CD8-positive, alpha-beta T cell (primary cell): ENCODE measurements at places on chromosomes 7 and 10.

DNA sequence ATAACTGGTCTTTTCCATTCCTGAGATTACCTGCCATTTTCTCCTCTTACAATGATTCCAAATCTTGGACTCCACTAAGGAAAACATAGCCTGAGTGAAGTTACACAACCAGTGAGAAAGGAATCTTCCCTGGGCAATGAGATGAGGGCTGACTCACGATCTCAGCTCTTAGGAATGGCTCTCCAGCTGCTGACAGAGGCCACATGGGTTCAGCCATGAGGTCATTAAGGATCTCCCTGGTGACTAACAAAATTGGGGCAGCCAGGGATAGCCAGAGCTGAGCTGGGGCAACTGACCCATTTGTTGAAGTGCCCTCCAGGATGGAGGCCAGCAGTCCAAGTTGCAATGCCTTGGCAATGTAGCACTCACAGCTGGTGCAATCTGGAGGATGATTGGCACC, 78.7 kb upstream of the MKLN1 start:
- DNase-seq: no peak

- no peak for DNase-seq
Measured at GRCh38 chr10:4212111-4212630, 427.2 kb upstream of the KLF6 start.

GRCh38 chr7:1466524-1467271, 7.4 kb upstream of the MICALL2 start:
- DNase-seq: no peak

- DNase-seq: peak; percentile 1
Measured at GRCh38 chr7:96495751-96496216, 173.9 kb upstream of the SLC25A13 start.

DNA sequence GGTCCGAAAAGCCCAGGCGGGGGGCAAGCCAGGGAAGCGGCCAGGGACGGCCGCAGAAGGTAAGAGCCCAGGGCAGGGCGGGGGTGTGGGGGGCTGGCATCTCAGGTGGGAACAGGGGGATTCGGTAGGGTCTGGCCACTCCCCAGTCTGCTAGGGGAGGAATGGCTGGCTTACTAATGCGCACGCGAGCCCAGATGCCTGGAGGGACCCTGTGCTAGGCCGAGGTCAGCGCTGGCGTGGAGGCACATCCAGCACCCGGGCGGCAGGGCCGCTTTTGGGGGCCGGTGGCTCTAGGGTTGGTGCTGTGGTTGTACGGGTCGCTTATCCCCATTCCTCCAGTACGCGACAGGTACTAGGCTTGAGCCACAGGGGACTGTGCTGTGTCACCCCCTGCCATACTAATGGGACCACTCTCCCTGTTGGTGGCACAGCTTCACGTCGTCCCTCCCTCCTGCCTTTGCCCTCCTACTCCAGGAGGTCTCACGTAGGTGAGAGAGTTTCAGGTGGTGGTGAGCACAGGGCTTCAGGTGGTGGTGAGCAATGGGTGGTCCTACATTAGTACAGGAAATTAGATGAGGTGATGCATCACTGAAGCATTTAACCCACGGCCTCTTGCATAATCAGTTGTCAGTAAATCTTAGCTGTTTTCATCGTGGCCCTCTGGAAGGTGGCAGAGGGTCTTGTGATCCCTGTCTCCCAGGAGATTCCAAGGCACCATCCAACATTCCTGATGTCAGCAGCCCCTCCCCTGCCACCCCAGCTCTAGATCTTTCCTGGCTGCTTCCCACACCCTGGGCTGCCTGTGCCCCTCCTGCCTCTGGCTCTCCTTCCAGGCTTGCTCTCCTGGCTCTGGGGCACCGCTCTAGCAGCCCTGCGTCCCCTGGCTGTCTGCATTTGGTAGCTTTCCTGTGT, 971 bp downstream of the AEBP1 start:
- peak; percentile 28 for DNase-seq

DNA sequence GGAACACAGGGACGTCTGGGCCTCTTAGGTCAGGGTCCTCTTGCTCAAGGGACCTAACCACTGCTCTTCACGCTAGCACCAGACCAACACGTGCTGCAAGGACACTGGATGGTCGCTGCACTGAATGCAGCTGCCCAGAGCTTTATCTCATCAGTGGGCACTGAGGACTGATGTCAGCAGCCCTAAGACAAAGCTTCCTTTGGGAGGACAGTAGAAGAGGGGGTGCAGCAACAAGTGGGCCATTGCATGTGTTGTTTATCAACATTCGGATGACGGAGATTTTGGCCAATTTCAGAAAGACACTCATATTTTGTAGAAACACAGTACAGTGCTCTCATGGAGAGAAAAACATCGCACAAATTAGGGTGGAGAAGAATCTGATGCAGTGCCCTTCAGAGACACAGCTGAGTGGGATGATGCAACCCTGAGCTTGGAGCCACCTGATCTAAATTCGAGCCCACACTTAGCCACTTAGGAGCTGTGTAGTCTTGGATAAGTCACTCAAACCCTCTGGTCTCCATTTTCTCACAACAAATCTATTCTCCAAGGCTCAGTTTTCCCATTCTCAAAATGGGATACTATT, 1.7 kb downstream of the OPALIN start:
- DNase-seq: no peak

DNA sequence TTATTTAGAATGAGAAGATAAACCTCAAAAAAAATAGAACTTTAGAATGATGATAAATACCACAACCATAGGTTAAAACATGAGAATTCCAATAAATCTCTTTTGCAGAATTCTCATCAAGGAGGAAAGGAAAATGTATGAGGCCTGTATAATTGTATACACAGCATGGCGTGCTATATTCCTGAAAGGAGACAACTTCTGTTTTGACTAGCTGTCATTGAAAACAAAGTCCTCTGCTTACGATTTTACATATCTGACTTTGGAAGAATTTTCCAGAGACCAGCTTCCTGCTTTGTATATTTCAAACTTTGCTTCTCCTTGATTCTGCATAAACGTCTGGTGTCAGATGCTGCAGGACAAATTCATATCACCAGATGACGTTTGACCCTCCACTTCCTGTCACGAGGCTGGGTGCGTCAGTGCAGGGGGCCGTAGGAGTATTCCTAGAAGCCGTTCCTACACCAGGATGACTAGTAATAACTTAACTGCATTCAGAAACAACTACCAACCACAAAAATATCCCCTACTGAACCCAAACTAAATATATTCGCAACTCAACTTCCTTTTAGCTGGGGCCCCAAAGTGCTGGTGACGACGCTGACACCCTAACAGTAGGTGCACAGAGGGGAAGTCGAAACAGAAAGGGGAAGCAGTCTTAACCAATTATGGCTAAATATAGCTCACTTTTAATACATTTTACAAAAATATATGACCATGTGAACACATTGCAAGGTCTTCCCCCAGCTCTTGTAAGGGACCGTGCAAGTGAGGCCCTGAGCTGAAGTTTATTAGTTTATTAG, 178.6 kb upstream of the INHBA start:
- peak; percentile 42 for DNase-seq

DNA sequence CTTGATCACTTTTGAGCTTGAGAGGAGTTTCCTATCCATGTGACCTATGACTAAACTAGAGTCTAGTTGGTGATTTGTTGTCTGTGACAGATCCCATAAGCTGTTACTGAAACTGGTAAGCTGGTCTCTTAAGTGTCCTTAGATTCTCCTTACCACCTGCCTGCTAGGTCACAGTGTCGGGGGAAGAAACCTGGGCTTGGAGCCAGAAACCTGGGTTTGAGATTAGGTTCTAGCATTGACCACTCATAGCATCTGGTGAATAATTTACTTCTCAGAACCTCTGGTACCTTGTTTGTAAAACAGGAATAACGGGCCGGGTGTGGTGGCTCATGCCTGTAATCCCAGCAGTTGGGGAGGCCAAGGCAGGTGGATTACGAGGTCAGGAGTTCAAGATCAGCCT, 21.8 kb upstream of the ITPRID1 start:
- no peak for DNase-seq

GRCh38 chr10:119061352-119061751, 19.3 kb downstream of the EIF3A start:
- DNase-seq: no peak
